ENCODE measurements at places on chromosomes 2 and 18. TPM values are rescaled to one million over a fixed set of nuclear protein-coding genes. Genes with fewer than 3 reads are reported as not detected.

GRCh38 chr18:31731628-31732027 lies 29.1 kb downstream of the SLC25A52 start:
- no peak for DNase-seq

GRCh38 chr18:29749704-29750103 lies 1292.8 kb downstream of the DSC3 start:
- DNase-seq, result peak; percentile 41

Gene MTX2
- polyA plus RNA-seq, result 31.5 TPM

DNA sequence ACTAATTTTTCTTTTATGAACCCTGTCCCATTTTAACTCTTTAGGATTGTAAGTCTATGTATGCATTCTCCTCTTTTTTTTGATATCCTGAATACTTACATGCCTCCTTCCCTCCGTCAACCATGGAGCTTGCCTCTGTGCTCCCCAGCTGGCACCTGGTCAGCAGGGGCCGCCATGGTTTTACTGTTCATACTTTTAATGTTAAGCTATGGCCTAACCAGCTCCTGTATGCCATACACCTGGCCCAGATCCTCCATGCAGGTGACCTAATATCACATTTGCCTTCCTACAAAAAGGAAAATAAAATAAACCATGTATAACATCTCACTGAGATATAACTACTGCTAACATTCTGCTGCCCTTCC lies 283.1 kb upstream of the TRIB2 start:
- no peak for DNase-seq

Gene CLEC4F
- polyA plus RNA-seq, result not detected

Gene REG3G
- polyA plus RNA-seq, result not detected

DNA sequence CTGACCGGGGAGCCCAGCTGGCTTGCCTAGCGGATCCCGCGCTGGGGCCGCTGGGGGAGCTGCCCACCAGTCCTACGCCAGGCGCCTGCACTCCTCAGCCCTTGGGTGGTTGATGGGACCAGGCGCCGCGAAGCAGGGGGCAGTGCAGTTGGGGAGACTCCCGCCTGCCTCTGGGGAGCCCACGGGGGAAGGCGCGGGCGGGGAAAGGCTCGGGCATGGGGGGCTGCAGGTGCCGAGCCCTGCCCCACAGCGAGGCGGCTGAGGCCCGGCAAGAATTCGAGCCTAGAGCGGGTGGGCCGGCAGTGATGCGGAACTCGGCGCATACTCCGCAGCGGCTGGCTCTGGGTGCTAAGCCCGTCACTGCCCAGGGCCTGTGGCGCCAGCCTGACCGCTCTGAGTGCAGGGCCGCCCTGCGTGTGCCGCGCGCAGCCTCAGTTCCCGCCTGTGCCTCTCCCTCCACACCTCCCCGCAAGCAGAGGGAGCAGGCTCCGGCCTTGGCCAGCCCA lies 249.1 kb upstream of the TEKT4 start:
- DNase-seq, result no peak

GRCh38 chr2:64606479-64607363 lies 47.0 kb downstream of the SERTAD2 start:
- no peak for DNase-seq

DNA sequence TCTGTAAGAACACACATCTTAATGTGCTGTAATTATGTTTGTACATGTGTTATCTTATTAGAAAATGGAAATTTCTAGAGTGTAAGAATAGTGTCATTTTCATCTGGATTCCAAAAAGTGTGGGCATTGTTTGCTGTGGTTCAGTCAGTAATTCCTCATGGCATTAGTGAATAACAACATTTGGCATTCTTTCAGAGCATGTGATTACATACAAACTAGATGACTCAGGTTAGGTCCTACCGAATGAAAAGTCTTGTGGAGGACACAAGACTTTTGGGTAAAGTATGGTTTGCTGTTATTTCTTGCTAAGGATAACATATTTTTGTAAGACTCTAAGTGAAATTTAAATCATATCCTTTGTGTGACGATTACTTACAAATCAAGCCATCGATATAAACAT lies 593.1 kb upstream of the NRXN1 start:
- DNase-seq, result no peak

GRCh38 chr18:7482342-7482741 lies 84.8 kb upstream of the PTPRM start:
- no peak for DNase-seq

DNA sequence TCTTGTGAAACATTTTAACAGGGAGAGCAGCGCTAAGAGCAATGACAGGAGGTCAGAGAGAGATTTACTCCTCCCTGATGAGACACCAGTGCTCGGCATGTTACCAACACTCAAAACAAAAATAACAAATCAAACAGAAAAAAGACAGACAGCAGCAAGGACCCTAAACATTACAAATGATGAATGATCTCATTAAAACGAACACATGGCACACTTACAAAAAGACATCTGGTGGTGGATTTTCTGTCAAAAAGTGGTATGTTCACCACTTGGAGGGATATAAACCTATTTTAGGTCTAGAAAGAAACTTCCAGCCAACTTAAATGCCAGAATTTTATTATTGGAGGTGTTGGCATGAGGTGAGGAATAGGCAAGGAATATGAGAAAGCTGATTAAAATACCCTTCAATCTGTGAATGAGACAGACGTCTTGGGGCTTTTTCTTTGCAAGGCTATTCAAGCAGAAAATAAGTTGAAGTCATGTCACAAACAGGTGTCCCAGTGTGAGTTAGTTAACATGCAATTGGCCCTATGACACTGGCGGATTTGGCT lies 112.8 kb downstream of the PRELID3A start:
- DNase-seq, result no peak

Gene ESPNL
- polyA plus RNA-seq, result 2.1 TPM

GRCh38 chr2:152720794-152721193 lies 2.4 kb downstream of the ARL6IP6 start:
- DNase-seq, result no peak

GRCh38 chr2:64646007-64646880 lies 7.5 kb downstream of the SERTAD2 start:
- DNase-seq, result no peak

Gene NYAP2
- not detected for polyA plus RNA-seq

Gene FOXI3
- not detected for polyA plus RNA-seq

Gene TTR
- not detected for polyA plus RNA-seq

Gene UGT1A4
- not detected for polyA plus RNA-seq

GRCh38 chr2:237345891-237346640 lies 67.9 kb downstream of the COL6A3 start:
- DNase-seq, result no peak

GRCh38 chr2:33131111-33131510 lies 184.4 kb downstream of the LTBP1 start:
- no peak for DNase-seq

Gene ADRA2B
- polyA plus RNA-seq, result not detected

Gene IL36A
- polyA plus RNA-seq, result not detected

DNA sequence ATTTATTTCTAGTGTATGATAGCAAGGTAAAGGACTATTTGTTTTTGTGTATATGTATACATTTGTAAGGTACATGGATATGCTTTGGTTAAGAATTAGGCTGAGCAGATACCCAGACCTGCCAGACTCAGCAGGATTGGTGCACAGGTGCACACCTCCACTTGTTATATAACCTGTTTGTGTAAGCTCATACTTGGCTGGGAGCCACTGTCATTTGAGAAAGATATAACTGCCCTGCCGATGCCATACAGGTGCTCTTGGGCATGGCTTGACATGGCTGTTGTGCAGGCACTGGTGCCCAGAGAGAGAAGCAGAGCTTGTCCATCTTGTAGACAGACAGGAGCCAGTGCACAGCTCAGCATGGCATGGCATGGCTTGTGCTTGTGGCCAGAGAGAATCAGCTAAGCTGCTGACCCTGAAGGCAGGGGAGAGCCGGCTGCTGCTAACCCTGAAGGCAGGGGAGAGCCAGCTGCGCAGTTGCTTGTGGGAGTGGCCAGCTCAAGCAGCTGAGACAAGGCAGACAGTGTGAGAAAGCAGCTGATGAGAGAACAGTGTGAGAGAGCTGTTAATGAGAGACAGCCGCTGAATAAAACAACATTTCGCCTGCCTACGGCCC lies 136.5 kb downstream of the RNF144A start:
- DNase-seq, result no peak

Gene CRYGD
- not detected for polyA plus RNA-seq

- DNase-seq, result no peak
These were observed 61.2 kb upstream of the B3GNT7 start for GRCh38 chr2:231334179-231334930.

All from BJ (cell line).